ENCODE measurements at places on chromosomes 6 and 20.

GRCh38 chr20:3276680-3277015, 37.7 kb upstream of the SLC4A11 start:
- DNase-seq = peak; percentile 14

DNA sequence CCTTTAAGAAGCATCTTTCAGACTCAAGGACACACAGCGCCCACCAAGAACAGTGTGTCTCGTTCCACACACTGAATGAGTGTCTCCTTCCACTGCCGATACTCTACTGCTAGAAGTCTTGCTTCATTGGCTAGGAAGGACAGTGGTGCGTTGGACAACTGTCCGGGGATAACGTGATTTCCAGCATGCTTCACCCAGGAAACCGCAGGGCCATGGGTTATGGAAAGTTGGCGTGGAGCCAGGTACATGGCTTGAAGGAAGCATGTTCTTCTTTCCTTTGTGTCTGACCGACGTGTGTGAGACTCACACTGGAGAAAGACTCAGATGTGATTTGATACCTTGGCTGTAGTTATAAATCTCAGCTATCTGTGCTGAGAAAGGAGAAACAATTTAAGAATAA, 73.2 kb downstream of the SMOC2 start:
- no peak for DNase-seq

DNA sequence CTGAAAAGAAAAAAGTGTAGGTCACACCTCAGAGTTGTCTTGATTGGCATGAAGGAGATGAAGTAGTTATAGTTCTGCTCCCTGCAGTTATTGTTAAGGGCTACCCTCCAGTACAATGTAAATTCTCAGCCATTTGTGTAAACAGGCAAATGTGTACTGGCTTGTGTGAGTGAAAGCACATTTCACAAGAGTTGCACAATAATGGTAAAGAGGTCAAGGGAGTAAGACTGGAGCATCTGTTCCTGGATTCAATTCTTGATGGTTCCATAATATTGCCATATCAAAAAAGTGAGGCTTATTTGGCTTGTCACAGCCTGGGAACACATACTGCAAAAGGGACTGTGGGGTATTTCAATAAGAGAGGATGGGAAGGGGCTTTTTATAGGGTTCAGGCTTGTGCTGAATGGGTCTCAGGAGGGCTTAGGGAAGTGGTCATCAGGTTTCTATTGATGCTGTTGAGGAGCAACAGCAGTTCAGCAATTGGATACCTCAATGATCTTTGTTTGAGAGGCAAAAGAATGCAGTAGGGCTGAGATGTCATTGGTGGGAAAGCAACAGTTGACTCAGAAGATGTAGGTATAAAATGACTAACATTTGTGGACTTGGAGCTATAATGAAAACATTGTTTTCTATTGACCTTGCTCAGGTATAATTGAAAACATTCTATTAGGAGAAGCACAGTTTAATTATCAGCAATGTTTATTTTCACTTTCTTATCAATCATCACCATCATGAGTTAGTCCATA, 402.6 kb downstream of the BCKDHB start:
- no peak for DNase-seq

- DNase-seq = no peak
Observed at GRCh38 chr6:36160147-36160760, 29.9 kb downstream of the MAPK13 start.

DNA sequence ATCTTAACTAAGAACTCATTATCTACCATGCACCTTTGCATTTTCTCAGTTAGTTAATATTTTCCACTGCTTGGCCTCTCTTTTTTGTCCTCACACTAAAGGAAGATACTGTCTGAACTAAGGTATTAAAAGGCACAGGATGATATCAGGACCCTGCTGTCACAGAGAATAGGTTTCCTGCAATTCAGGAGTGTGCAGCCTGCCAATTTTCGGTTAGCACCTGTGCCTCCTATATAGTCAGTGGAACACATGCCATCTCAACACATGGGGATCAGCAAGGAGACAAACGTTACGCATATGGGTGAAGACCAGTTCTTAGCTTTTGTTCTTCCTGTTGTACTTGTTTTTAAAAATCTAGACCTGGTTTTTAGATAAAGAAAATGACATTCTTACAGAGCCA, 71.0 kb downstream of the FUT9 start:
- DNase-seq = no peak

DNA sequence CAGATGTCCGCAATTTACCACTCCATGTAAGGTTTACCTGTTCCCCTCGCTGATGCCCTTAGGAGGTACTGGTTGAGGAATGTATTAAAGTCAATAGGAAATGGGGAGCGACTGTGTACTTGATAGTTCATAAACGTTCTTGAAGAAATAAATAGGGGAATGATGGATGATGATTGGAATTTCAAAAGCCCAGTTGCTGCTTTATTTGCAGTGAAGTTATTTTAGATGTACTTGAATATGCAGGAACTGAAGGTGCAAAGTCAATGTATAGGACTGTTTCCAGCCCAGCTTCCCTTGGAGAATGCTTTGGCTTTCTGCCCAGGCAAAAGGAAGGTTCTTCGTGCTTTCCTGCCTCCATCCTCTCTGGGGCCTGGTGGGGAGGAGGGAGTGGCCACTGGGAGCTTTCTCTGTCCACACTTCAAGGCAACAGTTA, 19.8 kb downstream of the ADGRF5 start:
- DNase-seq = no peak

- no peak for DNase-seq
Observed at GRCh38 chr6:52176550-52176949, 9.6 kb upstream of the IL17A start.

GRCh38 chr20:1381753-1382591, 10.9 kb downstream of the FKBP1A start:
- no peak for DNase-seq

DNA sequence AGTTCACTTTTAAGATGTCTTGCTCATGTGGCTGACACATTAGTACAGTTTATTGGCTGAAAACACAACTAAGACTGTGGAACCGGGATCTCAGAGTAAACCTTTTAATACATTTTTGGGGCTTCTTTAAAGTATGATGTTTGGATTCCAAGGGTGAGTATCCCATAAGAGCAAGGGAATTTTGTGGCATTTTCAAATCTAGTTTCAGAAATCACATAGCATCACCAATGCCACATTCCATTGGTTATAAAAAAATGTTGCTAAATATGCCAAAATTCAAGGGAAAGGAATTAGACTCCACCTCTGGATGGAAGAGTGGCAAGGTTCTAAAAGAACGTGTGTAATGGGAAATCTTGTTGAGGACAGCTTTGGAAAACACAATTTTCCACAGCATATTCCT, 338.6 kb downstream of the COL12A1 start:
- DNase-seq = no peak

DNA sequence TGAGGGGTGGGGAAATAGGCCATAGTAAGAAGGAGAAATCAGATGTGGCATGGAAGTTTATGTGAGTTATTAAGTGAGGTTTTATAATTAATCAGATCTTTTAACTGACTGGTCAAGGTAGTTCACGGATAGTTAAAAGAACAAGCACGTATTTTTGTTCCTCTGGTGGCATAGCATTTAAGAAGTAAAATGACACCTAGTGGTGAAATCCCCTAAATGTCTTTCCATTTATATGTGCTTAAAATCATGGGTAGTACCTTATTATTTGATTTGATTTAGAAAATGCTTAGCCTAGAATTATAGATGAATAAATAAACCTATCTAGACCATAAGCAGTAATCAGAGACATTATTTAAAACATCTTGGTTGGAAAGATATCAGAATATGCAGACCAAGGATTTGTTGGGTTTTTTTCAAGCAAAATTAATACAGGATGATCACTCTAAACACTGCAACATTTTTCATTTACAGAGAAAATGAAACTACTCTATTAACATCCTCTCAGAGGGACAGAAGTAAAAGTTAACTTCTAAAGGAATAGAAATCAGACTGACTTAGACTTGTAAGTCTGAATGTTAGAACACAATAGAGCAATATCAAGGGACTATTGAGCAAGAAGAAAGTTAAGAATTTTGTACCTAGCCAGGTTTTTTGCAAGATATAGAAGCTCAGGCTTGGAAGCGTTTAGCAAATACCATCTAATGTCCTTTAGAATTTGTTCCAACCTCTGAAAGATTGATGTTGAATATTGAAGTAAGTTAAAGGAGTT, 81.1 kb downstream of the STXBP5 start:
- DNase-seq = peak; percentile 40

DNA sequence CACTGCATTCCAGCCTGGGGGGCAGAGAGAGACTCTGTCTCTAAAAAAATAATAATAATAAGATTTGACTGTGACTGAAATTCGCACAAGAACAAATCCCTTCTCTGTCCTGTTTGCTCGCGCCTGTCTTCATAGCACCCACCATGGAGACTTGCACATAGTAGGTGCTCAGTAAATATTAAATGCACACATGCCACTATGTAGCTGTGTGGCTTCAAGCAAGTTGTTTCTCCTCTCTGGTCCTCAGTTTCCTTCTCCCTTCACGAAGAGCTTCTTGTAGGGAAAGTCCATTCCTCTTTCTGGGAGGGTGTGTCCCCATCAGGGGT, 15.4 kb upstream of the PTGIS start:
- no peak for DNase-seq

DNA sequence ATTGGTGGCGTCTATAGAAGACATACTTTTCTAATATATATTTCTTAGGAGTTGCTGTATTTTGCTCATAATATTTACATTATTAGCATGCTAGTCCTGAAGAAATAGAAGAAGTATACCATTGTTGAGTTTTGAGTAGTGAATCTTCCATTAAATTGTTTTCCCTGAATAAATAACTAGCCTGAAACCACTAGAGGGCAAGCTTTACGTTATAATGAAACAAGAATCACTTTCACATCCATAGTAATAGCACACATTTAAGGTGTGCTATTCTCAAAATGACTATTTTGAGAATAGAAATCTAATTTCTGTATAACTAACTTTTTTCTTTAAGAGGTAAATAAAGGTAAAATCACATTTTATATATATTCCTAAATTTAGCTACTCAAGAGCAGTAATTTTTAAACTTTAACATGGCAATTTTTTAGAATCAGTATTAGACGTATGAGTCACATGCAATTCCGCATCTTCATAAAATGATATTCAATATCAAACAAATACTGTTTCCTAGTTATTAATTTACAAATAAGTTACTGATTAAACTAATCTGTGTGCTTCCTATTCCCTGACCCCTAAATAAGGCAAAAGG, 213.2 kb upstream of the MANEA start:
- DNase-seq = peak; percentile 39

- no peak for DNase-seq
Observed at GRCh38 chr6:139373928-139374356, 506 bp downstream of the CITED2 start.

GRCh38 chr6:82783587-82784236, 281.9 kb downstream of the UBE3D start:
- no peak for DNase-seq

GRCh38 chr6:90502866-90503407, 83.9 kb downstream of the MAP3K7 start:
- no peak for DNase-seq

DNA sequence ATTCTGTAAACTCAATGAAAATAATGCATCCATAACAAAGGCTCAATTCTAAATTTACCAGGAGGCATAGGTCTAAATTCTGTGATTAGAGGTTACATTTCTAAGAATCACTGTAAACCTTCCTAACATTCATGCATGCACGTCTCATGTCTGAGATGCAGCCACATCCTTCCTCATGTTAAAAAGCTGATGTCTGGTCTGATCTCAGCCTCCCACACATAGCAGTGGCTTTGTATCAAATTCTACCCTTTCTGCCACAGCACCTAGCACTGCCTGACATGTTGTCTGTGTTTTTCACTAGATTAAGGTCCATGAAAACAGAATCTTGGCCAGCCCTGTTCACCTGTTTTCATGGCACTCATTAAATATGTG, 171.1 kb downstream of the WDR27 start:
- no peak for DNase-seq

- no peak for DNase-seq
Observed at GRCh38 chr6:30091577-30092381, 16.2 kb upstream of the RNF39 start.

DNA sequence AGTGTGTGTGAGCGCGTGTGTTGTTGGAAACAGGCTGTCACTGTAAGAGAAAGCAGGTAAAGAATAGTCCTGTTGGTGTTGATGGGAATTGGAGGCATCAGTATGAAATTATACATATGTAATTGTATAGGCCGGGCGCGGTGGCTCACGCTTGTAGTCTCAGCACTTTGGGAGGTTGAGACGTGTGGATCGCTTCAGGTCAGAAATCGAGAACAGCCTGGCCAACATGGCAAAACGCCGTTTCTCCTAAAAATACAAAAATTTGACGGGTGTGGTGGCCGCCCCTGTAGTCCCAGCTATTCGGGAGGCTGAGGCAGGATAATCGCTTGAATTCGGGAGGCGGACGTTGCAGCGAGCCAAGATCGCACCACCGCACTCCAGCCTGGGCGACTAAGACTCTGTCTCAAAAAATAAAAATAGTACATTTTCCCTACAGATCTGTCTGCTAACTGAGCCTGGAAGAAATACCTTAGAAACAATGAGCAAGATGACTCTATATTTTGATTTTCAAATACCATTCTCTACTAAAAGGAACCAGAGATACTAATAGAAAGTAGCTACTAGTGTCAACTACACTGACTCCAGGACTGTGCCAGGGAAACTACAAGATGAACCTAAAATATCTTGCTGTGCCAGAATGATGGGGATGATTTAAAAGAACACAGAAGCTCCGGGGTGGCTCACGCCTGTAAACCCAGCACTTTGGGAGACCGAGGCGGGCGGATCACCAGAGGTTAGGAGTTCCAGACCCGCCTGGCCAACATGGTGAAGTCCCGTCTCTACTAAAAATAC, 110.8 kb downstream of the TRIM27 start:
- no peak for DNase-seq

DNA sequence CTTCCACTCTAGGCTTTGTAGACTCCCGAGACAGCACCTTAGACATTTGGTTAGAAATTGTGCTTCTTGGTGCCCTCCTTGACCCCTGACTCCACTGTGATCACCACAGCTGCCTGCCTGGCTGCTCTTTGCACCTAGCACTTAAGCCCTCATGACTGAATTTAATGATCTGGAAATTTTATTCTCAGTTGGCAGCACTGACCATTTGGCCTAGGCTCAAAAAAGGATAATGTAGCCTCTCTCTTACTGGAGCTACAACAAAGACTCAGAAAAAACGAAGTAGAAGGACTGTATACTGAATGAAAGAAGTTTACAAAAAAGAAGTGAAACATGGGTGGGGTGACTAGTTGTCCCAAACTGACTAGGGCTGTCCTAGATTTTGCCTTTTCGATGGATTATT, 11.3 kb upstream of the ABRACL start:
- DNase-seq = no peak

DNA sequence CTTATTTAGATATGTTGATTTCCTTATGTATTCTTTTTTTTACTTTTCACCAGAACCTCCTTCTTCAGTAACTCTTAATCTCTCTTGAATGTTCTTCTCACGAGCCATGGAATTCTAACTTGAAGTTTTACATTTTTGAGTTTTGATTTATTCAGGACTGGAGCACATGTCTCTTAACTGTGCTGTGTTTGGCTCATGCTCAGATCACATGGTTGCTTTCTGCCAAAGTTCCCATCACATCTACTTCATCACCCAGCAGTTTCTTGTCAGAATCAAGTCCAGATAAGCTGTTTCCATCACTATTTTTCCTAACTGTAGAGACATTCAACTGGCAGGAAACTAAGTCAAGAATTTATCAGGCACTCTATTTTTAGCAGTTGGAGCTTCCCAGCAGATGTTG, 31.7 kb downstream of the SLC35A1 start:
- no peak for DNase-seq

GRCh38 chr6:161198176-161198575, 75.7 kb downstream of the AGPAT4 start:
- no peak for DNase-seq

GRCh38 chr6:162315291-162315690, 412.3 kb downstream of the PRKN start:
- DNase-seq = no peak

Measured in OCI-LY7 (cell line).